Suppressor macrophage (primary cell): ENCODE measurements at places on chromosomes 1 and 21.
A peak's percentile ranks its signal among the peaks of the same experiment; 100 is the strongest.

DNA sequence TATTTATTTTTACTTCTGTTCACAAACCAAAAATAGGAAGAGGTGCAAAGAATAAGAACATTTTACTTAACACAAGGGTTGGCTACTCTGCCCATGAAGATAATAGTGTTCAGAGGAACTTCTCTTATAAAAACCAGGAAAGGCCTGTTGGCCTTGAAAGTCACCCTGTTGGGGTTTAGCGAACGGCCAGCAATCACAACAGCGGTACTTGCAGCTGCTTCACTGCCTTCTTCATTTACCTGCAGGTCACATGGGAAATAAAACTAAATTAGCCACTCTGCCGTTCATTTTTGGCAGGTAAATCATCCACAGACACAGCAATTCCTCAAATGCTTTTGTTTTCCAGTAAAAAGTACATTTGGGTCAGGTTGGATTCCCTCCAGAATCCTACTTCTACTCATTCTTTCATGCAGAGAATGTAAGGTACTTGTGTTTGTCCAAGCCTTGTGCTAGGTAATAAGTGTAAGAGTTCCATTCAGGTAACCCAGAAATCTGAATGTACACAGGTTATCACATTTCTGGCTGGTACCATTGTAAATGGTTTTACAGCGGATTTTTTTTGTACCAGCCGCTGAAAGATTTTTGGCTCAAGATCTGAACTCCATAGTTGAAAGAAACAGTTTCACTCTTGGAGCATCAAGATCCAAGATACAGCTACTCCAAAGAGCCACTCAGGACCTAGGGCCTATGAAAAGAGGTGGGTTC, 13.1 kb downstream of the SERPINC1 start:
- no peak for DNase-seq

DNA sequence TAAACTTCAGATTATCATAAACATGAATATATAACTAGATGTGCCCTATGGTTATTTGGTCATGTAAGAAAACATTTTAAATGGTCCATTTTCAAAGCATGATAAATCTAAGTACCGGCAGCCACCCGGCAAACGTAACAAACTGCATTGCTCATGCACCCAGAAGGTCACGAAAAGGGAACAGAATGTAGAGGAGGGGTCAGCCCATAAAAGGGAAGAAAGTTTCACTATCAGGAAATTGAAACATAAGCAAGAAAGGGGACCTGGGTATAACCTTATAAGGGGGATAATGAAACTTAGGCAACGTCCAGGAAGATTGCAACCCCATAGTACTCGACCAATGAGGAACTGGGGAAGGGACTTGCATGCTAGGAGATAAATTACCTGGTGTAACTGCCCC, 421.2 kb upstream of the ZRANB2 start:
- DNase-seq = peak; percentile 51

- DNase-seq = peak; percentile 72
Observed at GRCh38 chr1:40592107-40592803, 60.8 kb downstream of the ZNF684 start.

GRCh38 chr21:31545036-31545435, 114.5 kb upstream of the SOD1 start:
- DNase-seq = no peak

DNA sequence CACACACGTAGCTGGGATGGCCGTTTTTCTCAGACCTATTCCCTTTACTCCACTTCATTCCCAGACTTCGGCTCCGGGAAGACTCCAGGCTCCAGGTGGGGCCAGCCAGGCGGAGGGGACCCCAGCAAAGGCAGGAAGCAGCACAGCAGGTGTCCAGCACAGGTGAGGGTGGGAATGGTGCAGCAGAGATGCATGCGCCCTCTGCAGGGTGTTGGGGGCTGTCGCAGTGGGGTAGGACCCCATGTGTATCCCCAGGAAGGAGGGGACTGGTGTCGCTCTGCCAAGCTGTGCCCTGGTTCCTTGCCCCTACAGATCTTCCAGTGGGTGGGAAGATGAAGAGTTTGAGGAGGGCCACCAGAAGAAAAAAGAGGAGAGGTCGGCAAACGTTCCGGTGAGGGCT, 5.3 kb downstream of the TTC24 start:
- DNase-seq = no peak

DNA sequence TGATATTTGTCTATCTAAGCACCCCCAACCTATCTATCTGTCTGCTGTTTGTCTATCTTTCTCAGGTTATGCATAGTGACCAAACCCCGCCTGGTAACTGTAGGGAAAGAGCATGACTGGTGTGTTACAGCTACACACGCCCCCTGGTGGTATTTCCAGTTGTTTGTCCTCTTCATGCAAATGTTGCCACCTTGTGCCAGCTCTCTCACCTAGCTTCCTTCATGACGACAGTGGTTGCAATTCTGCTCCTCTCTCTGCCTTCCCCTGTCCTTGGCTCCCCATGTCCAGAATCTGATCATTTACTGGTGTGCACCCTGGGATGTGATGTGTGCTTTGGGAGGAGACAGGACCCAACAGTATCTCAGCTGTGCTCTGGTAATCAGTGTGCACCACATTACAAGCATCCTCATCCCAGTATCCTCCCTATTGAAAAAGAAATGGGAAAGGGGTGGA, 8.1 kb upstream of the INKA2 start:
- peak; percentile 86 for DNase-seq
